Breast epithelium (tissue), 4 donors: ENCODE measurements at places on chromosomes 13 and 19.

DNA sequence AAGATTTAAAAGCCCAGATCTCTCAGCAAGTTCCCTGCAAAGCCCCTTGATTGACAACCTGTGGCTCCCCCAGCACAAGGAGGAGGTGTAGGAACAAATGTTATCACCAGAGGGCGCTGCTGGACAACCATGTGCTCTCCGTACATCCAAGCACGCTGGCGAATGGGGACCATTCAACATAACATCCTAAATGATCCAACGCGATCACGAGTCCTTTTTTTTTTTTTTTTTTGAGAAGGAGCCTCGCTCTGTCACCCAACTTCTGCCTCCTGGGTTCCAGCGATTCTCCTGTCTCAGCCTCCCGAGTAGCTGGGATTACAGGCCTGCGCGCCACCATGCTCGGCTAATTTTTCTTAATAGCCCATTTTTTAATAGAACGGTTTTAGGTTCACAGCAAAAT, 52.0 kb downstream of the NWD1 start:
- no peak overlapping the region for H3K4me3 ChIP-seq
- peak; percentile 70 for DNase-seq
- no peaks in the 10 kb centered on the region for H3K36me3 ChIP-seq
- H3K27me3 ChIP-seq = no peaks in the 10 kb centered on the region
- H3K27ac ChIP-seq = no peak overlapping the region

DNA sequence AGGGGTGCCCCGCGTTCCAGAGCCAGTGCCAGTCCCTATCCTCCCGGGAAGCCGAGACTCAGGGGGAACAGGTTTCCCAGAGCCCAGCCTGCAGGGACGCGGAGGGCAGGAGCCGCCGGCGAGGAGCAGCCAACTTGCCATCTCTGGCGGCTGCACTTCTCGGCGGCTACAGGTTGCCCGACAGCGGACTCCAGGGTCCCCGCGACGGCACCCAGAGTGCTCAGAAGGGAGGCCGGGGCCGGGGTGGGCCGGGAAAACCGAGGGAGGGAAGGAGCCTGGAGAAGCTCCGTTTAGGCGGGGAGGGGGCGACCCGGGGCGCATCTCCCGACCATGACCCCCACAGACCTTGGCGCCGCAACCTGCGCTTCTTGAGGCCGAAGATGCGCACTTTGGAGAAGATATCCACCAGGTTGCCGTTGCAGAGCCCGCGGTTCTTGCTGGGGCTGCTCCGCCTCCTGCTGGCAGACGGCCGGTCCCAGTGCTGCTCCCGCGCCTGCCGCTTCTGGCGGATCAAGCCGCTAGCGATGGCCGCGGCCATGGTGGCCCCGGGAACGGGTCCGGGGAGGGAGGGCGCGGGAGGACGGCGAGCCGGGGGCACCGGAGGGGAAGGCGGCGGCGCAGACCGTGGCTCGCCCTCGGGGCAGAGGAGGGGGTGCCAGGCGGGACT, 463.8 kb downstream of the ITGBL1 start:
- peak overlapping the region; percentile 61 for H3K4me3 ChIP-seq
- H3K4me1 ChIP-seq = no peaks in the 10 kb centered on the region
- H3K27me3 ChIP-seq = peaks cover 64% of the 10 kb centered on the region
- no peaks in the 10 kb centered on the region for H3K36me3 ChIP-seq

- H3K4me3 ChIP-seq = peak overlapping the region; percentile 46
- H3K36me3 ChIP-seq = no peaks in the 10 kb centered on the region
- H3K27ac ChIP-seq = no peak overlapping the region
- H3K4me1 ChIP-seq = no peaks in the 10 kb centered on the region
- peaks cover 11% of the 10 kb centered on the region for H3K27me3 ChIP-seq
Observed at GRCh38 chr19:47545061-47545948, 27.6 kb downstream of the ZNF541 start.

GRCh38 chr19:38350883-38351282, 15.3 kb downstream of the CATSPERG start:
- peaks cover 11% of the 10 kb centered on the region for H3K27me3 ChIP-seq
- no peak overlapping the region for H3K4me3 ChIP-seq
- H3K36me3 ChIP-seq = no peaks in the 10 kb centered on the region
- no peak overlapping the region for H3K27ac ChIP-seq
- H3K4me1 ChIP-seq = no peaks in the 10 kb centered on the region

DNA sequence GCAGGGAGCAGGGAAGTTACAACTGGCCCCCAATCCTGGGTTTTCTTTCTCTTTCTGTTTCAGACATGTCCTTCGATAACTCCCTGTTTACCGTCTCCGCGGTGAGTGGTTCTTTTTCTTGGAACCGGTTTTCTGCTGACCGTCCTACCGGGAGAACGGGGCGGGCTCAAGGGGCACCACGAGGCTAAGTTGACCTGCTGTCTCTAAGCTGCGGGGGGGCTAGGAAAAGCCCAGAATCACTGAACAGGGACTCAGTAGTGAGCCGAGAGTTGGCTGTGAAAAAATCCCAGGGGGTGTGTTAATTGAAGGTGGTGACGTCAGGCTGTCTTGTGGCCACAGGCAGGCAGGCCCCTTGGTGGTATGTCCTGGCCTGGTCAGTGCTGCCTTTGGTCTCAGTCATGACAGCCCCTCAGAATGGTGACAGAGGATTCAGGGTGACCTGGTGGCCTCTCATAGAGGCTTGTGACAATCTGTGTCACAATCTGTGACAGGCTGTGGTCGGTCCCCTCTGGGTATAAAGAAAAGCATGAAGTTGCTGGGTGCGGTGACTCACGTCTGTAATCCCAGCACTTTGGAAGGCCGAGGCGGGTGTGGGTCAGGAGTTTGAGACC, 8.1 kb upstream of the CARM1 start:
- no peaks in the 10 kb centered on the region for H3K4me1 ChIP-seq
- no peaks in the 10 kb centered on the region for H3K27me3 ChIP-seq
- DNase-seq = peak; percentile 76
- peak overlapping the region; percentile 79 for H3K27ac ChIP-seq
- H3K36me3 ChIP-seq = no peaks in the 10 kb centered on the region

DNA sequence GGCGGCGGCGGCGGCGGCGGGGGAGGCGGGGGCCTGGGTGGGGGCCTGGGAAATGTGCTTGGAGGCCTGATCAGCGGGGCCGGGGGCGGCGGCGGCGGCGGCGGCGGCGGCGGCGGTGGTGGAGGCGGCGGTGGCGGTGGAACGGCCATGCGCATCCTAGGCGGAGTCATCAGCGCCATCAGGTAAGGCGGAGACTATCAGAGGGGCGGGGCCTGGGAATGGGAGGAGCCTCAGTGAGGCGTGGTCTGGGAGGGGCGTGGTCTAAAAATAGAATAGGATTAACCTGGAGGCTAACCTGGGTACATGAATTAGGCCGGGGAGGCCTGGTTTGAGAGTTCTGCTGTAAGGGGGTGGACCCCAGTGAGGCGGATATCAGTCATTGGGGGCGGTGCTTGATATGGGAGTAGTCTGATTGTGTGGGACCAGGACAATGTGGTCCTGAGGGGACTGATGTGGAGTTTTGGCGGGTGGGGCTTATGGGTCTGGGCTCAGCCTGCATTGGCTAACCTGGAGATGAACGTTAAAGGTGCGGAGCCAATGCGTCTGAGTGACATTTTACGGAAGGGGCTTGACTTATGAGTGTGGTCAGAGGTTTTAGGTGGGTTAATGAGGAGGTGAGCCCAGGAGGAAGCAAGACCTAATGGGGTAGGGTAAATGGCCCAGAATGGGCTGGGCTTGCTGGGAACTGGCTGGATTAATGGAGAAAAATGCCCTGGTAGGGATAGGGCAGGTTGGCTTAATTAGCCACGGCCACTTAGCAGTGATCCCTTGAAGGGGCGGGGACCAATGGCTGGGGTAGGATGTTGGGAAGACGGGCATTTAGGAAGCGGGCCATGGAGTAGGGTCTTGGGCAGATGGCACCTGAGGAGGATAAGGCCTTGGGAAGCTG, 1.4 kb downstream of the CAPNS1 start:
- no peaks in the 10 kb centered on the region for H3K4me1 ChIP-seq
- peak overlapping the region; percentile 87 for H3K4me3 ChIP-seq
- H3K27ac ChIP-seq = peak overlapping the region; percentile 97
- DNase-seq = peak; percentile 89
- H3K27me3 ChIP-seq = no peaks in the 10 kb centered on the region

GRCh38 chr13:111962431-111962891, 104.5 kb upstream of the SOX1 start:
- H3K27ac ChIP-seq = no peak overlapping the region
- H3K27me3 ChIP-seq = no peaks in the 10 kb centered on the region
- DNase-seq = no peak

GRCh38 chr13:30847650-30848307, 58.3 kb upstream of the MEDAG start:
- no peak overlapping the region for H3K4me3 ChIP-seq
- no peaks in the 10 kb centered on the region for H3K4me1 ChIP-seq
- no peak for DNase-seq
- no peaks in the 10 kb centered on the region for H3K27me3 ChIP-seq
- no peaks in the 10 kb centered on the region for H3K36me3 ChIP-seq

DNA sequence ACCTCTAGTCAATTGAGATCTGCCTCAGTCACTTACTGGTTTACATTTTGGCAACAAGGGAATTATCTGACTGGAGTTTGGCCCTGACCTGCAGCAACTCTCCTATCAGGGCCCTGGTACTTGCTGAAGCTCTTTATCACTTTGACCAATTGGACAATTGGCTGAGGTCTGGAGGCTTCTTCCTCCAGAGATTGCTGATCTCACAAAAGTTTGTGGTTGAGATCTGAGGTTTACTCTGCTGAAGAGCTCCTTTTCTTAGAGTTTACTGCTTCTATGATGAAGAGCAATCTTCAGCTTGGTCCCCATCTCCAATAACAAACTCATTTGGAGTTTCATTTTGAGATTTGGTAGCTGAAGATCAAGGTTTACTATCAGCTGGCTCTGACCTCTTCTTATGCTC, 276.9 kb upstream of the SGCG start:
- H3K4me1 ChIP-seq = no peaks in the 10 kb centered on the region
- no peak overlapping the region for H3K27ac ChIP-seq
- DNase-seq = no peak
- no peaks in the 10 kb centered on the region for H3K36me3 ChIP-seq
- H3K4me3 ChIP-seq = no peak overlapping the region

DNA sequence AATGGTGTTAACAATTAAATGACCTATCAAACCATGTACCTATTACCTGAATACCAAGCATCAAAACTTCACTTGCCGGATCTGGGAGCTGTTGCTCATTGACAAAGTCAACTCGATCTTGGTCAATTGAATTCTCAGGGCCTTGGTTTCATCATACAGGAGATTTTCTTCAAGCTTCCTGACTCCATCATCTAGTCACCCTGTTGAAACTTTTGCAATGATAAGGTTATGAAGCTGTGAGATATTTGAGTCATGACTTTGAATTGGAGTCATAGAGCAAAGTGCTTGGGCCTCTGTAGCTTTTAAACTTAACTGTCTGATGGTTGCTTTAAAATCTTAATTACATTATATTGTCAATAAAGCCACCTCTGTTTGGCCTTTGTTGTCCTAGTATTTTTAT, 260.9 kb downstream of the COG6 start:
- no peak for DNase-seq
- H3K27ac ChIP-seq = no peak overlapping the region
- no peaks in the 10 kb centered on the region for H3K36me3 ChIP-seq
- H3K27me3 ChIP-seq = no peaks in the 10 kb centered on the region
- no peaks in the 10 kb centered on the region for H3K4me1 ChIP-seq
- H3K4me3 ChIP-seq = no peak overlapping the region

GRCh38 chr13:96860882-96861281, 133.4 kb downstream of the OXGR1 start:
- H3K27me3 ChIP-seq = no peaks in the 10 kb centered on the region
- no peak overlapping the region for H3K27ac ChIP-seq
- H3K4me1 ChIP-seq = no peaks in the 10 kb centered on the region
- no peak overlapping the region for H3K4me3 ChIP-seq

DNA sequence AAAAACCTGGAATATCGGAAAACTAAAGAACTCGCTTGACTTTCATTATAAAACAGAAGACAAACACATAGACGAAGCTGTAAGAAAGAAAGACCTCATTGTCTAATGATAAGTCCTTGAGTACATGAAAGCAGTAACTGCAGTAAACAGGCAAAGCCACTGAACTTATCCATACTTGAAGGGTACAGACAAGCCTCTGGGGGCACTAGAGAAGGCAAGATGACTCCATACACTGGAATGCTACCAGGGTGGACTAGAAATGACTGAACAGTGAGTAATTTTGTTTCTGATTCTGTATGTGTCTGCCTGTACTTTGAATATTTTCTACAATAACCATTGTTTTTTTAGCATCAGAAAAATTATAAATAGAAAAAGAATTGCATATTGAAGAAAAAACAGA, 507.9 kb downstream of the UQCRFS1 start:
- H3K27ac ChIP-seq = no peak overlapping the region
- H3K4me3 ChIP-seq = no peak overlapping the region
- H3K27me3 ChIP-seq = no peaks in the 10 kb centered on the region
- H3K36me3 ChIP-seq = no peaks in the 10 kb centered on the region
- DNase-seq = no peak
- H3K4me1 ChIP-seq = no peaks in the 10 kb centered on the region

DNA sequence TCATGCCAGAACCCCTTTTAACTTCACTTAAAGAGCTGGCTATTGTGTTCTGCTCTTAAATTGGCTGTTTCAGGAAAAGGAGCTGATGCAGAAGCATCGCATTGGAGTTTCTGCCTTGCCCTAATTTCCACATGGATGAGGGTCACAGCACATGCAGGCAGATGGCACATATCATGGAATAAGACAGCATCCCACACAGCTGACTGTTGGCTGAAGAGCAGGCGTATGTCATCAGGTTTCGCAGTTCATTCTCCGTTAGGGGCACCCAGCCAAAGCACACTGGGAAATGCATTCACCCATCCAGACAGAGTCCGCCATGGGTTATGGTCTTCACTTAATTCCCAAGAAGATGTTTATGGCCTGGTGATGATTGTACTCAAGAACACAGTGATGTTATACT, 572.5 kb downstream of the LIG4 start:
- no peaks in the 10 kb centered on the region for H3K27me3 ChIP-seq
- no peaks in the 10 kb centered on the region for H3K36me3 ChIP-seq
- DNase-seq = no peak
- H3K4me1 ChIP-seq = no peaks in the 10 kb centered on the region
- H3K4me3 ChIP-seq = no peak overlapping the region

GRCh38 chr13:21079761-21080592, 18.6 kb upstream of the LATS2 start:
- no peaks in the 10 kb centered on the region for H3K4me1 ChIP-seq
- DNase-seq = no peak
- H3K27me3 ChIP-seq = no peaks in the 10 kb centered on the region
- H3K4me3 ChIP-seq = peak overlapping the region; percentile 35
- H3K27ac ChIP-seq = peak overlapping the region; percentile 62
